SW480 (cell line): ENCODE measurements at places on chromosomes 7 and 10.

- DNase-seq = no peak
Measured at GRCh38 chr7:131896165-131896863, 339.9 kb upstream of the PODXL start.

DNA sequence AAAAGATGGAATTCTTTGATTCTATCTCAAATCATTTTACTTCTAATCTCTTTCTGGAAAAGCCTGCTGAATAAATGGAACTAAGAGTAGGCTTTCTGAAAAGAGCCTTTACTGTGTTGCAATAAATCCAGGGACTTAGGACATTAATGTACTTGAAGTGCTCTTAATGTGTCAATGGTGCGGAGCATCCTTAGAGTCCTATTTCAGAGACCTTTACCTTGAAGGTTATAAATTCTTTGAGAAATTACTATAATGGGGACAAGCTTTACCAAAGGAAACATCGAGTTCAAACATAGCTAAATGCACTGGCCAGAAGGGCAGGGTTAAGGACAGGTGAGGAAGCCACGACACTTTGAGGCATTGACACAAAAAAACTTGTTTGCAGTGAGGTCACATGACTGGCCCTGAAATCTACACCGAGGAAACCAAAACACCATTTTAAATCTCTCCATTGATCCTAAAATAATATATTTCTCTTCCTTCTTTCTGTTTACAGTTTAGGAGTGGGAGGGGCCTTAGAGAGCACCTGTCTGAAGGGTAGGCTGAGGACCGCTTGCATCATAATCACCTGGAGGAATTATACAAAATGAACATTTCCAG is 48.1 kb upstream of the EXOC6 start:
- DNase-seq = no peak

- DNase-seq = no peak
Measured at GRCh38 chr7:37482953-37483352, 34.3 kb upstream of the ELMO1 start.

GRCh38 chr10:45091968-45092367 is 91.2 kb downstream of the ZNF22 start:
- DNase-seq = no peak

DNA sequence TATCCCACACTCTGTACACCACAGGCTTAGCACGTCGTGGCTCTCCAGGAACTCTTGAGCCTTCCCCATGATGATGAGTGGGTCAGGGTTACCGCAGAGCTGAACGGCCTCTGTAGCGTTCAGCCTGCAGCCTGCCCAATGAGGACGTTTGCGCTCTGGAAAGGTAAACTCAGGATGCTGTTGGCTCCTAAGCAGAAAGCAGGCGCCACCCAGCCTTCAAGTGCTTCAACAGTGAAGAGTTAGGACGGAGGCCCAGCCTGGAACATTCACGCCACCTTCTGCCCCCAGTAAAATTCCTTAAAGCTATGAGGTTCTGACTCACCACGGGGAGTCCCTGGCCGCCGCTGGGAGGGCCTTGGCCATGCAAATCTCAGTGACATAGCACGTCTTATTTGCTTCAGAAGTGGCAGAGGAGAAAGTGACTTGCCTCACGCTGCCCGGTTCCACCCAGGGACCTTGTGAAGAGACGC is 161.5 kb upstream of the SH2B2 start:
- no peak for DNase-seq

DNA sequence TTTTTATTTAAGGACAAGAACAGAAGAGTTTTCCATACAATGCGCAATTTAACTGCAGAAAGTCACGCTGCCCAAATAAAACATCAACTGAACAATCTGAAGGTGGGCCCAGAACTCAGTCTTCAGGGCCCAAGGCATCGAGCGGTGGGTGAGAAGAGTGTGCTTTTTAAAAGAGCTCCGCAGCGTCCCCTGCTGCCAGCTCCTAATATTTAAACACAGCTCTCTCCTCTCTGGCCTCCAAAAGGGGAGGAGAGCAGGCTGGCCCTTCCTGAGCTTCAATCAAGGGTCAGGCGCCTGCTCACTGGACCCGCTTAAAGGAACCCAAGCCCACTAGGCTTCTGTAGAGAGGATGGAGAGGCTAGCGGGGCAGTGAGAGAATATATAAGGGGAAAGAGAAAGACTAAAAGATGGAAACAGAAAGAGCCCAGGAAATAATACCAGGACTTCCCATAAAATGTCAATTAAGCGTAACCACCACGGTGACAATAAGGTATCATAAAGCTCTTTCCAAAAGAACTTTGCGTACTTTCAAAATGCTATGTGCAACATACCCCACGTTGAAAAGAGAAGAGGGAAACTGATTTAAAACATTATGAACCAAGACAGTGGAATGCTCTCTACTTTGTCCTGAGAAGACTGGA is 2.8 kb downstream of the FAM53B start:
- peak; percentile 65 for DNase-seq

GRCh38 chr7:140810830-140811556 is 113.7 kb downstream of the BRAF start:
- DNase-seq = peak; percentile 65

DNA sequence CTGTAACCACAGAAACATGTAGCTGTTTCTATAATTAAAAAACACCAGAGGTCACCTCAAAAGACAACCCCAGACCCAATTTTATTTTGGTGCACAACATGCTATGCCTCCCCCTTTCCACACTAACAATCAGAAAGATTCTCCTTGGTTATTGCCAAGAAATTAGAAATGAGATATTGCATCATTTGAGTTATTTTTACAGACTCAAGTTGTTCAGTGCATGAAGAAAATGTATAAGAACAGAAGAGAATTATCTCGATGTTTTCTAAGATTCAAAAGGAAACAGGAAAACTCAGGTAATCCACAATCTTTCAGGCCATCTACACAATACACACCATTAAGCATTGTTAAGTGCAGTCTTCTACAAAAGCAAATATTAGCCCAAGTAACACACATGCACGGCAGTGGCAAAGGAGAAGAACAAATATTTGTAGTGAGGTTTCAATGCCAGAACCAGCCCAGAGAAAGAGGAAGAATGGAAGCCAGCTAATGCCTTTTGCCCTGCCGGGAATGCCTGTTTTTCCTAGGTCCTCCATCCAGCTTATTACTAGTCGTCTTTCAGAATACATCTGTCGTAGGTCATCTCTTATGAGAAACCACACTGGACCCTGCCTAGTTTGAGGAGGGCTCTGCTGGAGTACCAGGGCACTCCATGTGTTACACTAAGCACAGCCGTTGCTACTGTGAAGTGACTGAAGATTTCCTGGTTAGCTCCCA is 67.6 kb upstream of the C1GALT1 start:
- DNase-seq = no peak

- peak; percentile 22 for DNase-seq
Measured at GRCh38 chr10:24821986-24822385, 98.3 kb upstream of the ARHGAP21 start.

GRCh38 chr10:96584035-96584434 is 2.8 kb downstream of the TM9SF3 start:
- DNase-seq = no peak

GRCh38 chr10:25304606-25305005 is 129.8 kb downstream of the GPR158 start:
- DNase-seq = no peak

DNA sequence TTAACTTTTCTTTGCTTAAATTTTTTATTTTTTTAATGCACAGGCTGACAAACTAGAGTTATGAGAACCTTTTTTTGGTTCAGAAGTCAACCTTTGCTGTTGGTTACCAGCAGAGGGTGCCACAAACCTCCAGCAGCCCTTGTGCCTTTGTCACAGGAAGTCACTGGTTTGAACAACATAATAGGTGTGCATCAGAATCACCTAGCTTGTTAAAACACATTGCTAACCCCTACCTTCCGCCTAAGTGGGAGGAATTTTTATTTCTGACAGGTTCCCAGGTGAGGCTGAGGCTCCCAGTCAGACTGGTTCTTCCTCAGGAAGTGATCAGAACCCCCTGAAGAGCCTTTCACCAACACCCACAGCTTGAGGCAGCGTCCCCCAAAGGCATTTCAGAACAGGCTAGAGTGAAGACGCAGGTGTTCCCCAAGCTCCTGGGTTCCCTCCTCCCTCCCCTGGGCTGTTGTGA is 22.6 kb upstream of the VDAC2 start:
- DNase-seq = peak; percentile 57

GRCh38 chr7:98199131-98199530 is 12.1 kb upstream of the BHLHA15 start:
- DNase-seq = no peak

GRCh38 chr7:133301444-133301843 is 48.6 kb downstream of the EXOC4 start:
- no peak for DNase-seq

GRCh38 chr7:154871928-154872750 is 130.8 kb downstream of the PAXIP1 start:
- DNase-seq = no peak

- DNase-seq = no peak
Measured at GRCh38 chr10:87546971-87547413, 42.3 kb downstream of the MINPP1 start.

- DNase-seq = no peak
Measured at GRCh38 chr7:71784180-71784579, 628.0 kb downstream of the CALN1 start.

GRCh38 chr10:125916977-125917376 is 20.6 kb downstream of the FANK1 start:
- DNase-seq = no peak

DNA sequence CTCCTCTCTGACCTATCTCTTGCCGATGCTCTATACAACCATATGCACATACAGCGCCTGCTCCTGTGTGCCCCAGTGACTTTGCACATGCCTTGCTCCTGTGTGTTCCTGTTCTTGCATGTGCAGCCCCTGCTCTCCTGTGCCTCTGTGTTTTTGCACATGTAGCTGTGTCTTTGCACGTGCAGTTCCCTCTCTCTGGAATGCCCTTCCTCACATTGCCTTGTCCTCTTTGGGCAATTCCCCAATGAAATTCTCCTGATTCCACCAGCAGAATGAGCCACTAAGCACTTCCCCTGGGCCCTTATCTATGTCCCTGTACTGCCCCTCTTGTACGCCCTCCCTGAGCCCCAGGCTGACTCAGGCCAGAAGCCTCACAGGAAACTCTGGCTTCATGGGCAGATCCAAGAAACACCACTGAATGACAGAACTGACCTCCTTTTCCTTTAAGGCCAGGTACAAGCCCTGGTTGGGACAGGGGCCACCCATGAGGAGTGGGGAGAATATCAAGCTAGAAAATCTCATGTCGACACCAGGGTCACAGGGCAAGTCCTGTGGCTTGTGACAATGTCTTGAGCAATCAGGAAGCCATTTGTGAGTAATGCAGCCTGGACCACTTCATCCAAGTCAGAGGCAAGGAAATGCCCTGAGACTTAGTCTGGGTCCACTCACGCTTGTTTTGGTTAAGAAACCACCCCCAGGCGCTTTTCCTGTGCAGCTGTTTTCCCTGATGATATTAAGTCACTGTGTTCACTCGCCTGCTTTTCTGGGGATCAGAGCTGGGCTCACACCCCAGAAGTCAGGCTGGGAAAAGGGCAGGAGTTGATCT is 1.9 kb upstream of the ARHGAP22 start:
- no peak for DNase-seq

DNA sequence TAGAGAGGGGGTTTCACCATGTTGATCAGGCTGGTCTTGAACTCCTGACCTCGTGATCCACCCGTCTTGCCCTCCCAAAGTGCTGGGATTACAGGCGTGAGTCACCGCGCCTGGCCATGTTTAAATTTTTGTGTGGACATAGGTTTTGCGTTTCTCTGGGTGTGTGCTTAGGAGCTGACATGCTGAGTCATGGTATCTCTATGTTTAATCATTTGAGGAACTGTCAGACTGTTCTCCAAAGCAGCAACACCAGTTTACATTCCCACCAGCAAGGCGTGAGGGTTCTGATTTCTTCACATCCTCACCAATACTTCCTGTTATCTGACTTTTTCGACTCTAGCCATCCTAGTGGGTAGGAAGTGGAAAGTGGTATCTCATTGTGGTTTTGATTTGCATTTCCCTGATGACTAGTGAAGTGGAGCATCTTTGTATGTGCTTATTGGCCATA is 153.7 kb downstream of the DNAJB6 start:
- peak; percentile 90 for DNase-seq

- DNase-seq = no peak
Measured at GRCh38 chr10:86373828-86374227, 7.2 kb upstream of the GRID1 start.

DNA sequence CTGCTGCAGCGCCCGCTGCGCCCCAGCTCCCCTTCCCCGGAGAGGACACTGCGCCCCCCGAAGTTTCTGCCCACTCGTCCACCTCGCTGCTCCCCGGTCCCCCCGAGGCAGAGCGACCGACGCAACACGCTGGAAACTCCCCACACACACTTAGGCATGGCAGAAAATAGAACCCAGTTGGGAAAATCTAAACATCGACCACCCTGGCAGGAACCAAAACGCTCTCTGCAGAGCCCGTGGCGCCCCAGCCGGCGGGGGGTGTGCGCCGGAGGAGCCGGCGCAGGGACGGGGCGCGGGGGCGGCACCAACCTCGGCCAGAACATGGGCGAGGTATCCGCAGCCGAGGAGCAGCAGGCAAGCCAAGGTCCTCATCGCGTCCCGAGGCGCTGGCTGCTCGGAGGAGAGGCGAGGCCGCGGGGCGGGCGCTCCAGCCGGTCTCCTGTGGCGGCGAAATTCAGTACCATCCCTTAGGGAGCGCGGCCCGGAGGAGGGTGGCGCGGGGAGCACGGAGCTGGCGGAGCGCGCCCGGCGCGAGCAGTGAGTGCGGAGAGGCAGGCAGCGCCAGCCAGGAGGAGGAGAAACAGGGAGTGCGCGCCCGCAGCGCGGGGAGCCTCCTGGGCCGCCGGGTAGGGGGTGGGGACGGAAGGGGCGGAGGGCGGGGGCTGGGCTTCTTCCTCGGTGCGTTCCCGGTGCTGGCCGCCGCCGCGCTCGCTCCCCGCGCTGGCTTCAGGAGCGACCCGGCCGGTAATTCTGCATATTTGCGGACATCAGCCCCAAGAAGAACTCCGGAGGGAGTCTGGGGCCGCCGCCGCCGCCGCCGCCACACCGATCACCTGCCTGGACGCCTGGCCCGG is 789 bp downstream of the PDGFA start:
- DNase-seq = peak; percentile 88

GRCh38 chr7:50742401-50742800 is 40.3 kb downstream of the GRB10 start:
- DNase-seq = no peak

DNA sequence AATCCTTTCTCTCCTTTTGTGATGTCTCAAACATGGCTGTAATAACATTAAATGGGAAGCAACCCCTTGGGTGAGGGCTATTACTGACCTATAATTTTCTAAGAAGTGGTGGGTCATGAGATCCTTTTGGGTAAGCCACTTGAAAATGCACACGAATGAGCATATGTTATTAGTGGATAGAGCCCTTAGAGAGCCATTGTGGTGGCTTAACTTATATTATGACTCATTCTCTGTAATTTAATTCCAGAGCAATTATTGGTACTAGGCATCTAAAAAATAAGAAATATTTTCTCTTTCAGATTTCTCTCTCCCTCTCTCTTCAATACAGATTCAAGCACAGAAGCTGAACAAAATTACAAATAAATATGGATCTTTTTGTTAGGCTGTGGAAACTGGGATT is 1177.4 kb upstream of the PHF14 start:
- no peak for DNase-seq
